ENCODE measurements at places on chromosomes 2 and 18.

DNA sequence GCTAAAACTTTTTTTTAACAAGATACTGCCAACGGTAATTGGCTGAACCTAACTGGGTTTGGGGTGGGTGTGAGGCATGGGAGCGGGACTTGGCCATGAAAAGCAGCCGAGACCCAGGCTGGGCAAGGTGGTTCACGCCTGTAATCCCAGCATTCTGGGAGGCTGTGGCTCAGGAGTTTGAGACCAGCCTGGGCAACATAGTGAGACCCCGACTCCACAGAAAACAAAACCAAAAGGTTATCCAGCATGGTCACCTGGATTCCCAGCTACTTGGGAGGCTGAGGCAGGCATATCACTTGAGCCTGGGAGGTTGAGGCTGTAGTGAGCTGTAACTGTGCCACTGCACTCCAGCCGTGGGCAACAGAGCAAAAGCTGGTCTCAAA lies 11.0 kb upstream of the SEMA4C start:
- no peak for DNase-seq

- no peak for DNase-seq
Measured at GRCh38 chr2:151009437-151010175, 252.1 kb downstream of the RBM43 start.

- no peak for DNase-seq
Measured at GRCh38 chr2:32450851-32451250, 94.0 kb downstream of the BIRC6 start.

DNA sequence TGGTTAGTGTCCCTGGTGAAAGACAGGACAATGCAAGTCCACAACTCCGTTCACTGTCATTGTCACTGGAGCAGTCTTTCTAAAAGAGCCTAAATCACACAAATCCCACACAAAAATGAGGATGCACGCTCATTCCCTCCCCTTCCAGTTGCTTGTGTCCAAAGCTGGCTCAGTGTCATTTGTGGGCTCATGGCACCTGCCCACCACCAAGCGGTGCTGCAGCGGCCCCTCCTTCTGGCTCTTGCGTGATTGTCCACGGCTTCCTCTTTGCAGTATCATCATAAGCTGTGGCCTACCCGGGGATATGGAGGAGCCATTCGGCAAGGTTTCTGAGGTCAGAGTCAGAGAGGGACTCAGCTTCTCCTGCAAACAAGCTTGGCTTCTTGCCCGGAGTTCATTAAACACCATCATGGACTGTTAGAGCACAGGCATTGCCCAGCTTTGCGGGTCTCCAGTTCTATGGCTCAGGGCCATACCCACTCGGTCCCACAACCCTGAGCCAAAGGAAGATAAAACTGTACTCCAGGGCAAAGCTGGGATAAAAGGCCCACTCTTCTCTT lies 179.4 kb upstream of the AGAP1 start:
- DNase-seq, result no peak

DNA sequence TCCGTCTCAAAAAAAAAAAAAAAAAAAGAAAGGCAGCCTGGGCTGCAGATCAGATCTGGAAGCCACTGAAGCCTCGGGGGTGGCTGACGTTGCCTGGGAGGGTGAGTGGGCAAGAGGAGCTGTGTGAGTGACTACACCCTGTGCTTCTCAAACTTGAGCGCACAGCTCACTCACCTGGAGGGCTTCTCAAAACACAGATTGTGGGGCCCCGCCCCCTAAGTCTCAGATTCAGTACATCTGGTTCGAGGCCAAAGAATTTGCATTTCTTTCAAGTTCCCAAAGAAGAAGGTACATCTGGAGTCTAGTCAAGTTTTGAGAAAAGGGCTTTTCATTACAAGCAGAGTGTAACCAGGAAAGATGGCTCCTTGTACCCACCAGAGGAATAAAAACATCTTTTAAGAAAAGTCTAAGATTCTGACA lies 97.7 kb upstream of the CAB39 start:
- no peak for DNase-seq

DNA sequence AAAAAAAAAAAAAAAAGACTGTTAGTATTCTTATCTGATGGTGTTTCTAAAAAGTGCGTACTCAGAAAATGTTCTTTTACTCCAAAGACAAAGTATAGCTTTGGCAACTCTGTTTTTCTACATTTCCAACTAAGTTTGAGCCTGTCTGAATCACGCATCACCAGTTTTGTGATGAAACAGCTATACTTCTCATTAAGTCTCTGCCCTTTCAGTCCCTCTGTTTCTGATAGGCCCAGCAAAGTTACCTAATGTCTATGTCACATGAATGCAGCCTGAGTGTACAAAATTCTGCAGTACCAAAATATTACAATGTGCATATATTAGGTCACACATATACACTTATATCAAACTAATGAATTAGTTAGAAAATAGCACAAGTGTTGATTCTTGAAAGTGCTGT lies 22.4 kb downstream of the TWSG1 start:
- no peak for DNase-seq

- DNase-seq, result no peak
Measured at GRCh38 chr18:50559752-50560680, at the start of gene MAPK4. Gene MAPK4 (plus strand): TSS chr18:50560087. CDS start chr18:50663959, 103,872 bp downstream.

- DNase-seq, result no peak
Measured at GRCh38 chr2:69131983-69132675, 119.2 kb downstream of the ANTXR1 start.

- no peak for DNase-seq
Measured at GRCh38 chr2:135985826-135986393, 484 bp upstream of the DARS1 start.

DNA sequence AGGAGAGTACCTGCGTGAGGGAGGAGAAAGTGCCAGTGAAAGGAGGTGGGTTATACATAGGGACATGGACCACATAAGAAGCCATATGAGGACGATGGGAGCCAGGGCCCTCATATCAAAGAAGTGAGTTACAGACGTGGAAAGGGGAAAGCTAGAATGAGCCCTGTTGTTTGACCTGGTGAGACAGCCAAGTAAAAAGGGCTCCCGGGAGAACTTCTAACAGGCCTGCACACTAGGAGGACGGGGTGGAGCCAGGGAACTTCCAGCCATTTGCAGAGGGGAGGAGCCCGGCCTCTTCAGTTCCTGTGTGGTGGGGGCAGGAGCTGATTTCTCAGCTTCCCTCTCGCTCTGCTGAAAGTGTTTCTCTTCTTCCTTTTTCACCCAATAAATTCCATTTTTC lies 84.1 kb upstream of the SLC66A3 start:
- no peak for DNase-seq

DNA sequence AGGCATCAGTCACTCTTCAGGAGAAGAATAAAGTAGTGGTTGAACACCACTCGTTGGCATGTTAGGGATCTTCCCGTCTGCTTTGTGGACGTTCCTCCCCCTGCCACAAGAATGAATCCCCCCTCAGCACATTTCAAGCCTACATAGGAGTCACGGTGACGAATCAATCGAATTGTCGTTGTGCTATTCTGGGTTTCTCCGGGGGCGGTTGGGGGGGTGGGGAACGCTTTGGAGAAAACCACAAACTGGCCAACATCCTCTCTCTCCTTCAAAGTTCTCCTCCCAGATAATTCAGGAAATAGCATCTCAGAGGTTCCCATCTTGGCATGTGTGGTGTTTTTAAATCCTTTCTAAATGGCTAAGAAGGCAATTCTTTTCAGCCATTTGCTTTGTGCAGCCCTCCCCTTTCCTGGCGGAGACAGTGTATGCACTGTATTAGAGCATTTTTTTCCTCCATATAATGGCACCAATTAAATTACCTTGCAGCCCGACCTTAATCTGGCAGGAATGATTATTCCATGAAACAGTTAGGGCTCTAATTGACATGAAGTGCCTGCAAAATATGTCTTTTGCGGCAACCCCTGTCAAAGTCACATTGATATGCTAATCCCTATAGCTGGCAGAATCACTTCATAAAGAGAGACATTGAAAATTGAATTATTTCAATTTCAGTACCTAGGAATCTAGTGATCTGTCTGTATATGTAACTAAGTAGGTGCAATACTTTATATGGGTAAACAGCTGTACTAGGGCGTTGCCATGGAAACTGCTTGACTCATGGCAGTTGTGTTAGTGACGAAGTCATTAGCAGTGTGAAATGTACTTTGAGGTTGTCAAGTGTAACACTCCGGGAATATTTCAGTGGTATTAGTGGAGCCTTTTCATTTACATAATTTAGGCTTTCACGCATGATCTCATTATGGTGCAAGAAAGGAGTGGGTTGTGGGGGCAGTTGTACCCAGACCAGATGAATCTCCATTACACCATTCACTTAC lies 323.4 kb upstream of the SLC14A2 start:
- no peak for DNase-seq

- DNase-seq, result no peak
Measured at GRCh38 chr18:61972389-61973264, 79.8 kb upstream of the RNF152 start.

- no peak for DNase-seq
Measured at GRCh38 chr2:100285691-100286090, 36.6 kb downstream of the LONRF2 start.

GRCh38 chr2:220044383-220044782 lies 417.0 kb downstream of the SLC4A3 start:
- DNase-seq, result no peak

- DNase-seq, result no peak
Measured at GRCh38 chr2:32627441-32627813, 423 bp upstream of the TTC27 start.

GRCh38 chr2:28616396-28616999 lies 120.6 kb downstream of the PLB1 start:
- no peak for DNase-seq

DNA sequence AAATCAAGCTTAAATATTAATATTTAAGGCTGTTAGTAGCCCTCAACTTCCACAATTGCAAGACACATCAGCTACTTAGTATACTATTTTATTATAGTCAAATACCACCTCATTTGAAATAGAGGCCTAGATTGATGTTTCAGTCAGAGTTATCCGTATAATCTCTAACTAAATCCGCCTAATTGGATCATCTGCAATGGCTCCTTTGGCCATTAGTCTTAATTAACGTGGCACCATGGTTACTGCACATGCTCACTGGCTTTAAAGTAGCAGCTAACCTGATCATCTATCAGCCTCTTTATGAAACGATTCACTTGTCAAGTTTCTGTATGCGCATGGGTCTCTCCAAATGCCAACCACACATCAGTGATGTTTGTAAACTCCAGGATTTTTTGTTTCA lies 112.3 kb downstream of the COLEC12 start:
- no peak for DNase-seq

GRCh38 chr18:49172246-49172645 lies 221.5 kb upstream of the SMAD7 start:
- no peak for DNase-seq

DNA sequence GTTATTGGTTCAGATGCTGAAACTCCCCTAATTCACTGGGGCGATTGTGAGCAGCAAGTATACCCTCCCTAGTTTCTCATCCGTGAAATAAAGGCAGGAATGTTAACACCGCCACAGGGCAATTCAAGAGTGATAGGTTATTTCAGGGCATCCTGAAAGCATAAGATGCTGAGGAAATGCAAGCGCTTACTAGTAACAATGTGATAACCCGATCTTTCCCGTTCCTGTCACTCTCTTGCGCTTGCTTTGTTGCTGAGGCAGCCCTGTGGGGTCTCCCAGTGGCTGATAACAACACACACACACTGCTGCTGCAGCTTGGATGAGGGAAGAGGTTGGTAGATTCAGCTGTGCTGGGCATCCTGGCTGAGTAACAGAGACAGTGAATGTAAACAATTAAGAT lies 259.3 kb downstream of the AGPS start:
- no peak for DNase-seq

GRCh38 chr2:241011751-241012510 lies 13.5 kb downstream of the SNED1 start:
- DNase-seq, result no peak

DNA sequence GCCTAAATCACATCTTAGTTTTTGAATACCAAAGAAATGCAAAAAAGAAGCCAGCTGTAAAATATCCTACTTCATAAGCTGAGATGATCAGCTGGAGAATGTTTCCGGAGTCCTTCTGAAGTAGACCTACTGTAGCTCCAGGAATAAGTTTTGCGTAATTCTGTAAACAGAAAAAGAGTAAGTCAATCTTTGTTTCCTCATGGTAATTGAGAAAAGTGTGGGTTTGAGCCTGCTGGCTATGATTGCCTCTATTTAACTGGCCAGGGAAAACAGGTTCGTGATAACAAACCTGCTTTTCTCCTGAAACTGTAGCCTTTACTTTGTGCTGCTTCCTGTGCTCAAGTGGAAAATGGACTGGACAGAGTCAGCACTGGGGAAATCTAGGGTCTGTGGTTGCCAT lies 58.2 kb downstream of the ITGB6 start:
- no peak for DNase-seq

DNA sequence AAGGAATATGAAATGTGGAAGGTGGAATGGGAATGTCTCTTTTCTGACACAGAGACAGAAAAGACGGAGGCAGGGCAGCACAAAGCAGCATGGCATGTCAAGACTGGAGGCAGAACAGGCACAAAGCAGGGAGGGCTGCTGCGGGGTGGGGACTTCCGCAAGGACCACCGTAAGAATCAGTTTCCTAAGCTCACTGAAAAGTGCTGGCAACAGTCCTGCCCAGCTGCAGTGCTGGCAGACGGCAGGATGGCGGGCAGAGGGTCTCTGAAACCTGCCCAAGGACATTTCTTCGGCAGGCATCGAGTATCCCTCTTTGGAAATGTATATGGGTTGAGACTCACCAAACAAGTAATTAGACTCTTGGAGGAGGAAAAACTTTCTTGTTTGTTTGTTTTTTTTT lies 54.9 kb downstream of the FAM178B start:
- no peak for DNase-seq

DNA sequence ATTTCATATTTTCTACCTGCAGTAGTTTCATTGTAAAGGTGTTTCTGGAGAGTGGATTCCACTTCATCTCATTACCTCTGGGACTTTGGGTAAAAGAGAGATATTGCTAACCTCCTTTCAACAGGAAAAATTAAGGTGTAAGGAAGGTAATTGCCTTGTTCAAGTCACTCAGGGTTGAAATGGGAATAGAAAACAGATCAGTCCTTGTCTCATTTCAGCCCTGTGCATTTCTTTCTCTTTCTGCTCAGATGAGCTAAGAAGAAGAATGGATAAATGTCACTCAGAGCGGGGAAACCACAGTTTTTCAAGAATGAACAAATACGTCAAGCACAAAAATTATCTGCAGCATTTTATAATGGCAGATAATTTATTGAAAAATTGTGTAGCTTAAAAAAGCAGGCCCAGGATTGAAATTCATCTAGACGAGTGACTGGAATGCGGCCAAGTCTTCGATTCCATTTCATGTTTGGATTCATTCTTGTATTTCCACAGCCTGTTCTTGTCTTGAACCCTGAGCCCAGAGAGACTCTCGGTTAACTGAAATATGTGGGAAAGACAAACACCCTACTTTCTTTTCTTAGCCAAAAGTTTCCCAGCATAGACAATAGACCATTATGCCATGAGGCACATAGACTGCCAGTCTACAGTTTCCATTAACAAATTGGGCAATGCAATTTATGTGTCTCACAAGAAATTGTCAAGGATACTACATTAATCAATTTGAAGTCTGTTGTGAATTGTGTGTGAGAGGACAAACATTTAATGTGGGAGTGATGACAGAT lies 107.9 kb downstream of the POLE4 start:
- no peak for DNase-seq

- DNase-seq, result no peak
Measured at GRCh38 chr2:189285349-189285748, 105.8 kb upstream of the COL5A2 start.
